Left renal pelvis (tissue), 4 donors: ENCODE measurements at places on chromosomes 5 and 9.

DNA sequence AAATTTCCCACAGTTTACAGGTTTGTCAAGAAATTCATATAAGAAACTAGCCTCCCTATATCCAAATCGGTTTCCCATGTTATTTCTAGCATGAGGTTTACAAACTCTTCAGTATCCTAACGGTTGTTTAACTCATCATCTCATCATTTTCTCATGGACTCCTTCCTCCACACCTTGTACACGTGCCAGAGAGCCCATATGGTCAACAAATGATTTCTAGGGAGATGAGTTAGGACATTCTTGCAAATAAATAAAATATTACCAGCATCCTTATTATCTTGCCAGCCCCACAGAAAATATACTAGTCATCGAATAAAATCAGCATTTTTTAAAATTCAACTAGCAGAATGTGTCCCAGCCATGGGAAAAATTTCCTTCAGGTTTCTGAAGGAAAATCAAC is 285.2 kb downstream of the EBF1 start:
- no peak for DNase-seq

DNA sequence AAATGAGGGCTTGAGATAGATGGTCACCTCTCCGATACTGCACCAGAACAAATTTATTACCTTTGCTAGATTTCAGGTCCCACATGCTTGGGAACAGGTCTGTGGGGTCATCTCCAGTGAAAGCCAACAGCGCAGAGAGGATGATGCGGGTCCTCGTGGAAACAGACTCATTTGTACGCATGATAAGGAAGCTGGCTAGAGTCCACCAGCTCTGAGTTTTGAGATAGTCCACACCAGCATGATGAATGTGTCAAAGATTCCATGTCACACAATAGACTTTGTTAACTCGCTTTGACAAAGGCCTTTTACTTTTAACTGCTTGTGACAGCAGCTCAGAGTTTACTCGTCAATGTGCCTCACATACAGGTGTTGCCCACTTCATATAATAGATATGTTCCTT is 105.4 kb upstream of the TBCA start:
- DNase-seq: no peak

- DNase-seq: no peak
Measured at GRCh38 chr9:123251324-123251723, 17.1 kb downstream of the STRBP start.

DNA sequence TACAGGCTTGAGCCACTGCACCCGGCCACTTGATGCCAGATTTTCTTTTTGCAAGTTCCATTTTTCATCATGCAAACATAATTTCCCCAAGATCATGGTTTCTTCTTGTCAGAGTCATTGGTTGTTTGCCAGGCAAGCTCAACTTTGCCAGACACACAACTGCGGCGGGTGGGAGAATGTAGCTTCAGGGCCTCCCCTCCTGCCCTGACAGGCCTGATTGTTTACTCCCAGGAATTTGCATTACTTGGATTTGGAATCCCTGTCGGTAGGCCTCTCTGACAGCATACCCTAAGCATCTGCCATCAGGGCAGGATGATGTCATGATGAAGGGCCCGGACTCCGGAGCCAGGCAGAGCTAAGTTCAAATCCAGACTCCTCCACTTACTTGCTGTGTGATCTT is 15.1 kb downstream of the RPS14 start:
- no peak for DNase-seq

- no peak for DNase-seq
Measured at GRCh38 chr5:99068944-99069650, 140.3 kb upstream of the CHD1 start.

DNA sequence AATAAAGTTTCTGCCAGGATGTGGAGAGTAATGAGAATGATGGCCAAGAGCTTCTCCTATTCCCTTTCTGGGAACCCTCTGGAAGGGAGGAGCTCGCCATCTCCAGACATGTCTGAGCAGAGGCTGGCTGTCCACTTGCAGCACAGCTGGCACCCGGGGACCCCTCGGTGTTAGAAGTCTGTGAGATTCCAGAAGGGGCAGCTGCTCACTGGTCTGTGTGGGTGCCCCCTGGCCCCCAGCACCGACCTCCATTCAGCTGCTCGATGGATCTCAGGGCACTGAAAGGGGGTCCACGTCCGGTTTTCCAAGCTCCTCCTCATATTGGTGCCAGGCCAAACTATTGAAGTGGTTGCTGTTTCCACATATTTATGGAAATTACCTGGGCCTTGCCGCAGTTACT is 3.6 kb upstream of the FAM163B start:
- DNase-seq: no peak
